BJ (cell line): ENCODE measurements at places on chromosomes 13 and 19.
A peak's percentile ranks its signal among the peaks of the same experiment; 100 is the strongest.

- DNase-seq: no peak
Observed at GRCh38 chr13:28494504-28494777, 487 bp downstream of the FLT1 start.

DNA sequence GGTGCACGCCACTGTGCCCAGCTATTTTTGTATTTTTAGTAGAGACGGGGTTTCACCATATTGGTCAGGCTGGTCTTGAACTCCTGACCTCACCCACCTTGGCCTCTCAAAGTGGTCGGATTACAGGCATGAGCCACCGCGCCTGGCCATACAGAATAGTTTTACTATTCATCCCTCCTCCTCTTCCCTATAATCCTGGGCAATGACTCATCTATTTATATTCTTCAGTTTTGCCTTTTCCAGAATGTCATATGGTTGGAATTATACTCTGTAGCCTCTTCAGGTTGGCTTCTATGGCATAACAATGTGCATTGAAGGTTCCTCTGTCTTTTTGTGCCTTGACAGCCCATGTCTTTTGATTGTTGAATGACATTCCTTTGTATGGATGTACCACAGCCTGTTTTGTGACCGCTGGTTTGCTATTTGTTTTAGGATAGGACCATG, 22.2 kb upstream of the LRP3 start:
- no peak for DNase-seq

- DNase-seq: no peak
Observed at GRCh38 chr19:30719189-30719998, 347.2 kb downstream of the ZNF536 start.

DNA sequence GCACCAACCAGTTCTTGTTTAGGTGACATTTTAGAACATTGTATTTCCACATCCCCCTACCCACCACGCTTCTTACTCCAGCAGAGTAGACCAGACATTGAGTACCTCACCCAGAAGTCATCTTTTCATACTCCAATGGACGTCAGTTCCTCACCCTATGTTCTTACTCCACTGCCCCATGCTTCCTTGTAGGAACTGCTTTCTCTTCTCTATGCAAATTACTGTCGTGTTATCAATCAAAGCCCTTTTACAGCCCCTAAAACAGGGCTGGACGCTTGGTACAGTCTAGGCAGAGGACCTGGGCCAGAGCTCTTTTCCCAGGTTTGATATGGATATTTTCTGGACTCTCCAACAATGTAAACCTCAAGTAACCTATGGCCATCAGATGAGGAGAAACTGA, 58.2 kb downstream of the USP12 start:
- DNase-seq: no peak

- DNase-seq: no peak
Observed at GRCh38 chr13:37769078-37769477, 100.5 kb downstream of the TRPC4 start.

DNA sequence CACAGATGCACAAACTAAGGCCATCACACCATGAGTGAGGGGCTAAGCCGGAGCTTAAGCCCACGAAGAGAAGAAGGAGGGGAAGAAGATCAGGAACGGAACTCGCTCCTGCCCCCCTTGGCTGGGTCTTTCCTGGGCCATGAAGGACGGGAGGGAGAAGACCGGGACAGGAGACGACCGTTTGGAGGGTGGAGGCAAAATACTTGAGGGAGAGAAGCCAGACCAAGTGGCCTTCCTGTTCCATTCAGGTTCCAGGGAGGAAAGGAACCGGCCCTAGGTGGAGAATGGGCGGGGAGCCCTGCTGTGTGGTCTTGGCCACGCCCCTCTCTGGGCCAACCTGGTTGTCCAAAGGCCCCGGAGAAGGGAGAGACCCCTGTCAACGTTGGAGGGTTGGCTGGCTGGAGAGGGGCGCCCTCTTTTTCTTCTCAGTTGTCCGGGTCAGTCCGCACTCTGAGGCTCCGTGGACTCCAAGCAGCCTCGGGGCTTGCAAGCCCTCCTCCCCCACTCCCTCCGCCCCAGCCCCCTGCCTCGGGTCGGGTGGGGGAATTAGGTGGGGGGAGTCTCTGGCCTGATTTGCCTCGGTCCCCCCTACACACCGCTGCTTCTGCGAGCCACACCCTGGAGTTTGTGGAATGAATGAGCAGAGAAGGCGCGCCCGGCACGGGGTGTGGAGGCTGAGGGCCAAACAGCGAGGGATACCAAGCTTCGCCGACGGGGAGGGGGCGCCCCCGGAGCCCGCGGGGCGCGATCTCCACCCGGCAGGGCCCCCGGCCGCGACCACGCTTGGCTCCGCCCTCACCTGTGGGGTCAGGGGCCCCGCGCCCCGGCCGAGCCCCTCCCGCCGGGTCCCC, 757 bp downstream of the FBN3 start:
- DNase-seq: no peak

GRCh38 chr19:42023121-42023942, 29.3 kb upstream of the ATP1A3 start:
- no peak for DNase-seq

GRCh38 chr13:49305792-49306425, 58.2 kb downstream of the CDADC1 start:
- DNase-seq: no peak

- no peak for DNase-seq
Observed at GRCh38 chr19:6527893-6528543, 2.8 kb upstream of the TNFSF9 start.

DNA sequence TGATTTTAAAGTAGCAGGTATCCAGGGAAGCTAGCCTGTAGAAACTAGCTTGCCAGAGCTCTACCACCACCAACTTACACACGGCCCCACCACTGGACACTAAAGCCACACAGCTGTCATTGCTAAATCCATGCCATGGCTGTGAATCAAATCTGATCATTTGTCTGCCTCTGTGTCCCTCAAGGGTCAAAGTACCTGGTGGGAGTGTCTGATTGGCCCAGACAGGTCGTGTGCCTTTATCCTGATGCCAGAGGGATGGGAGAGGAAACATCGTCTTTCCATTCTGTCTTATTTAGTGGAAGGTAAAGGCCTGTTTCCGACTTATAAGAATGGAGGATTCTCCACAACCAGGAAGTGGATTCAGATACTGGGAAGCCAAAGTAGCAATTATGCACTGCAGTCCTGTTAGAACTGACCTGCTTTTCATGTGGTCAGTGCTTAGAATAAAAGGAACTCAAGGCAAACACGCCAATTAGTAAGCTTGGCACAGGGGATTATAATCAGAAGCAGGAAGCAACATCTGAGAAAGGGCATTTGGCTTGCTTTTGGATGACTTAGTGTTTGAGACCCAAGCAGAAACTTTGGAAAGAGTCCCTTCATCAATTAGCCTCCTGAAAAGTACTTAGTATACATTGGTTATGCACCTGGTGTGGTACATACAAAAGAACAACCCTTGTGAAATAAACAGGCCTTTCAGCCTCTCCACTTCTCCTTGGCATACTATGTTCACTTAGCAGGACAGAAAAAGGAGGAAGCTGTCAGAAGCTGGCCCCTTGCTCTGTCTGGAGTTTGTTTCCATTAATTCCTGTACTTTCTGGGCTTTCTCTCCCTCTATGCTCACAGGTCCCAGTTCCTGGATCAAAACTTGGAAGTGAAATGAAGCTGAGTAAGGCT, 192.4 kb downstream of the NUFIP1 start:
- DNase-seq: no peak

- no peak for DNase-seq
Observed at GRCh38 chr19:49973987-49974386, 13.0 kb upstream of the SIGLEC11 start.

DNA sequence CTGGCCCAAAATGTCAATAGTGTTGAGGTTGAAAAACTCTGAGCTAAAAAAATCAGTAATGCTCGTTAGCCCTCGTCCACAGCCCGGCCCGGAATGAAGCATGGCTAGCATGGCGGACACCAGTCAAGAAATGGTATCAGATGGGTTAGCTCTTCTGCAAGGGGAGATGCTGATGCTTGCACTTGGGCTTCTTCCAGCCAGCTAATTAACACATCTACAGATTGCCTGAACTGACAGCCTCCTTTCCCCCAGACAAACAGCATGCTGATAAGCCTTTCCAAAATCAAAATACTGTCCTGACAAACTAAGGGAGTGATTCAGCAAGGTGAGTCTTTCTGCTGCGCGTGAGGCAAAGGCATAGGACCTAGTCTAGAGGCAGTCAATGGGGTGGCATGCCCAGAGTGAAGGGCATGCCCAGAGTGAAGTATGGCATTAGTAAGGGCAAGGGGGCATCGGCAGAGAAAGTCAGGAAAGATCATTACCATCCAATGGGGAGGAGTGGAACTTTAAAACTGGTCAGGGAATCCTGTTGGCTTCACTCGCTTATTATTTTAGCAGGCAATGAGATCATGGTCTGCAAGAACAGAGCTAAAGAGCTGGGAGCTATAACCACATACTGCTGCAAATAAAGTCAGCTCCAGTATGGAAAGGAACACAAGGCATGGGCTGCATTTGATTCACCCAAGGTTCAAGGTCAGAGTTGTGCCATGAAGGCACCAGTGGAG, 30.2 kb upstream of the UBE2L5 start:
- DNase-seq: no peak

DNA sequence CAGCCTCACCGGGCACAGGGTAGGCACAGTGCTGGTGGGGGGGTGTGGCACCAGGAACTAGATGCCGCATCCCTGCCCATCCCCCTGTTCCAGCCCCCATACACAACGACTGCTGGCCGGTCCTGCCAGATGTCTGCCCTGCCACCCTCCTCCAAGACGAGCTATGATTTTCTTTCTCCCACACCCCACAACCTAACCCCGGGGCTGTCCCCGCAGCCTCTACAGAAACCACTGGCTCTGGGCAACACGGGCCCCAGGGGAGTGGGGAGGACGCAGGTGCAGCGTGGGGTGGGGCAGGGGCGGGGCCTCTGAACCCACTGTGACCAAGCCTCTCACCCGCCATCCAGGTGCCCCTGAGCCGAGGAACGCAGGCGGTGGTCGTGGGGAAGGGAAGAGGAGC, 15.5 kb downstream of the PGLS start:
- no peak for DNase-seq

DNA sequence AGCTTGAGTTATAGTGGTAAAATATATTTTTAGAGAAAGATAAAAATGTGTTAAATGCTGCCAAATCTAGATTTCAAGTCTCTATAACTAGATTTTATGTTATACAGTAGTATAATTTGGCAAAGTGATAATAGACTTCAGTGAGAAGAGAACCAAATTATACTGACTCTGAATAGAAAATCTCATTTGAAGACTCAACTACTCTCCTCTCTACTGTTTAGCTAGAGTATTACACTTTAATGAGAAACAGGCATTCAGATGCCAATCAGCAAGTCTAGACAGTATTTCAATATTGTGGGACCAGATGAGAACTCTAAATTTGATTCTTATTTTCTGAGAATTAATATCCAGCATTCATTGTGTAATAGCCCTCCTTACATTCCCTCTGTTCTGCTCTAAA, 311.2 kb downstream of the SLITRK5 start:
- DNase-seq: no peak

DNA sequence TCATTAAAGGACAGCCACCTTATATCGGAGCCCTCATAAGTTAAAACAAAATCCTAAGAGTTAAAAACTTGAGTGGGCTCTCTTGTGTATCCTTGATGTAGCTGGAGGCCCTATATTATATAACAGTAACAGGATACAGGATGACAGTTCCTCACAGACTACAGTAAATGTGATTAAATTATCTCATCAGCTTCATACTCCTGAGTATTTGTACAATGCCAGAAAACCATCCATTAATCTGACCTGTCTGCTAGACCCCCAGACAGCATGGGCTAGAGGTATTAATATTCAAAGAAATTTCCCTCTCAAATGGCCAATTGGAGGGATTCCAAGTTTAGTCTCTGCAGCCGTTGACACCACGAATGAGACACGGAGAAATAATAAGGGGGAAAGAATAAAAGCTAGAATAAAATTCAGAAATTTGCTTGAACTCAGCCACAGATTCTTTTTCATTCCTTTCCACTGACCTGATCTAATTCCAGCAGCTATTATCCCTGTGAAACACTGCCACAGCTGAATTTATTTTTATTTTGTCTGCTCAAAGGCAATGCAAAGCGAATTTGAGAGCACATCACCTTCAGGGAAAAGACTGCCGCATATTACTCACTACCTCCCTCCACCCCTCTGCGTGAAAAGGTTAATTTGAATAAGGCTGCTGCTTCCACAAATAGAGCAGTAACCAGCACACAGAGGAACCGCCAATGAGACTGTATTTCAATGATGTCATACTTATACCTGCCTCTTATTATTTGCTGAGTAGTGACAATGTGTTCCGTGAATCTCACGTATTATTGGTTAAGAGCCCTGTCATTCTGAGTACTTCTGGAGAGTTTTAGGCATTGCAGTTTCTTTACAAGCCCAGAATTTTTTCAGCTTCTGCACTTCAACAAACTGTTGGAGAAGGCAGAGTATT, 155.9 kb upstream of the KLF12 start:
- no peak for DNase-seq

DNA sequence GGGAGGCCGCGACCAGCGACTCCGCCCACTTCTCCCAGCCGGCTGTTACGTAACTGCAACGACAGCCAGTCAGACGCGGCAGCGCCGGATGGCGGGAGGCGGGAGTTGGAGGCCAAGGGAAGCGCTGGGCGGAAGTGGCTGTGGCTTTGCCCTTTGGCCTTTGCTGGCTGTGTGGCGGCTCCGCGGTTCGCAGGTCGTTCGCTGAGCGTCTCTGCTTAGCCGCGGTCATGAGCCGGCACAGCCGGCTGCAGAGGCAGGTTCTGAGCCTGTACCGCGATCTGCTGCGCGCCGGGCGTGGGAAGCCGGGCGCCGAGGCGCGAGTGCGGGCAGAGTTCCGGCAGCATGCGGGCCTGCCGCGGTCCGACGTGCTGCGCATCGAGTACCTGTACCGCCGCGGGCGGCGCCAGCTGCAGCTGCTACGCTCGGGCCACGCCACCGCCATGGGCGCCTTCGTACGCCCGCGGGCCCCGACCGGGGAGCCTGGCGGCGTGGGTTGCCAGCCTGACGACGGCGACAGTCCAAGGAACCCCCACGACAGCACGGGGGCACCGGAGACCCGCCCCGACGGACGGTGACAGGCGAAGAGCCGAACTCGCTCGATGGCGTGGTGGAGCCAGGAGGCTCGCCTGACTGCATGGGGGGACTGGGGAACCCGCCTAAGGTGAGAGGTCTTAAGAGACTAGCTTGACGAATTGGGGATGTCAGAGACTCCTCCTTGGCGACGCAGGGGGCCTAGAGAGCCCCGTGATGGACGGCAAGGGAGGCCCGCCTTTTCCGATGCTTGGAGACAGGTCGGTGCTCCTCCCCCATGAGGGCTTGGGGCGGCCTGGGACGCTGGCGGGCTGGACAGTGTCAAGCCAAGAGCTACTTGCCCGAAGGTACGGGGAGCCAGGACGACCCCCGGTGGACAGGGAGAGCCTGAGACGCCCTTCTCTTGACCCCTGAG, at the start of gene SDHAF1:
Gene SDHAF1 (plus strand): TSS at position 141 of the 946 bp plus-strand sequence. CDS start 87 bp downstream, at position 228.
- DNase-seq: peak; percentile 54

DNA sequence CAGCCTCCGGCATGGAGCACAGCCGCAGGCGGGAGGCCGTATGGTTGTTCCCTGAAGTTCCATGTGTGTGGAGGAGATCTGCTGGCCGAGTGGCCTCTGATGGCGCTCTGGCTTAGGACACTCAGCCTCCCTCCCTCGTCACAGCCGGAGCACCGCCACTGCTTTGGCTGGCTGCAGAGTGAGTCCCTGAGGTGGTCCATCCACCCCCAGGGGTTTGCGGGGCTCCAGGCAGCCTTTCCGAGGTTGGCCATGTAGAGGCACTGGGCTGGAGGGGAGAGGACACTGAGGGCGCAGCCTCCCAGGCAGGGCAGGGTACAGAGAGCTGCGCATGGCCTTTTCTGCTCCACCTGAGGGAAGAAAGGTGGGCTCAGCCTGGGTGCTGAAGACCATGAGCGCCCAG, 19.8 kb upstream of the NPAS1 start:
- DNase-seq: no peak
